ENCODE measurements at places on chromosomes 6 and 20.

GRCh38 chr6:12371151-12371550 lies 81.0 kb downstream of the EDN1 start:
- no peak for DNase-seq

- DNase-seq, result no peak
These were observed 29.0 kb upstream of the SCUBE3 start for GRCh38 chr6:35184580-35185301.

DNA sequence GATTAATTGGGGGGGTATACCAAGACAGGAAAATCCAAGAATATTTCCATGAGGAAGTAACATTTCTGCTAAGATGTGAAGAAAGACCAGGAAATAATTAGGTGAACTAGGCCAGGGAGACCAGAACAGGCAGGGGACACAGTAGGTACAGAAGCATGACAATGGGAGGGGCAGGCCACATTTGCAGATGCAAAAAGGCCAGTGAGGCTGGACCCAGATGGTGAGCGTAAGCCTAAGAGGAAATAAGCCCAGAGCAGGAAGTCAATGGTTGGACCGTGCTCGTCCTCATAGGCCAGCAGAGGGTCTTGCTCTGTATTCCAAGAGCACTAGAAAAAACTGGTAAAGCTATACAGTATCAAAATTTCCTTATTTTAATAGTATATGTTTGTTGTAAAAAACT lies 9.4 kb downstream of the CEP162 start:
- DNase-seq, result no peak

- DNase-seq, result peak; percentile 19
These were observed 46.9 kb upstream of the TRERF1 start for GRCh38 chr6:42498473-42499128.

DNA sequence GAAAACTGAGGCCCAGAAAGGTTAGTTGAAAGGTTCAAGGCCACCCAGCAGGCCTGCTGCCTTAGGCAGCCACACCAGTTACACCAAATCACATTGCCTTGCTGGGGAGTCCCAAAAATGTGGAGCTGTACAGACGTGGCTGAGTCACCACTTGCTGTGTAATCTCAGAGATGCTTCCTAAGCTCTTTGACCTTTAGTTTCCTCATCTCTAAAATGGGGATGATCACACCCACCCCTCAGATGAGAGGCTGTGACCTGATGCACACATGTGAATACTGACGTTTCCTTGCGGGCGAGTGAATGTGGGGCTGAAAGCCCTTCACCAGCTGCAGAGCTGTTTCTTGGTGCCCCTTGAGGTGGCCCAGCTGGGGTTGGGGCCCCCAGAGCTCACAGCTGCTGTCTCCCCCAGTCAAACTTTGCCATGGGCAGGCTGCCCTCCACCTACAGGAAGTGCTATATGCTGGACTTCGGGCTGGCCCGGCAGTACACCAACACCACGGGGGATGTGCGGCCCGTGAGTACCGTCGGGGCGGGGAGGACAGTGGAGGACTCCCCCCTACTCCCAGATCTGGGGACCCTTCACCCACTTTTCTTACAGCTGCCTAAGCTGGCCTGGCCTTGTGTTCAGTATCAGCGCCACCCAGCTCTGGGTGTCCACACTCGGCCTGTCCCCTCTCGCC lies 11.0 kb downstream of the TTBK1 start:
- DNase-seq, result peak; percentile 41

- DNase-seq, result no peak
These were observed 9.0 kb downstream of the GNAS-AS1 start for GRCh38 chr20:58841539-58842264.

DNA sequence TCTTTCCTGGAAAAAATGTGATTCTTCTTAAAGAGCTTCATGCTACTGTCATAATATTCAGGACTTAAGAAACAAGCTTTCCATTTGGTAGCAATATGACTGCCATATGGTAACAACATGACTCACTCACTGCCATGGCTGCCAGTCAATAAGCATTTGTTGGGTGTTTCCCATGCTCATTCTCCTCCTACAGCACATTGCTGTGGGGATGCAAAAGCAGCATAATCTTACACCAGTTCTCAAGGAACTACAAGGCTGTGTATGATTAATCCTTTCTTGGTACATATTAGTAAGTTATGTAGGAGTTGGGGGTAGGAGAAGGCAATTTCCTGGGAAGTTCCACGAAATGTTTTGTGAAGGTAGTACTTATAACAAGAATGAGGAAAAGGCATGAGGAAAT lies 76.7 kb downstream of the CEP162 start:
- peak; percentile 72 for DNase-seq

DNA sequence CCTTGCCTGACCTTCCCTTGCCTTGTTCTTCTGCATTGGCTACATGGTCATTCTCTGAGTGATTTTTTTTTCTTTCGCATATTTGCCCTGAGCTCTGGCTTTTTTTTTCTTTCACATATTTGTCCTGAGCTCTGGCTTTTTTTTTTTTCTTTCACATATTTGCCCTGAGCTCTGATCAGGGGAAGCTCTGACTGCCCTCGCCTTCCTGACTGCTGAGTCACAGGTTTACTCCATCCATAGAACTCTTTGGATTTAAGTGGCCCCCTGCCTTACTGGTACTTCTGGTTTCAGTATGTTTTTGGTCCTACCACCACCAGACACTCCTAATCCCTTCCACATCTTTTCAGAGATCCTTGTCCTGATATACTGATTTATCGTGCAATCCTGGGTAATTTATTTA lies 201.1 kb downstream of the OGFRL1 start:
- DNase-seq, result peak; percentile 96

GRCh38 chr6:115302731-115303130 lies 758.0 kb downstream of the FRK start:
- DNase-seq, result no peak

- DNase-seq, result no peak
These were observed 245.9 kb downstream of the FARS2 start for GRCh38 chr6:5507131-5507681.

DNA sequence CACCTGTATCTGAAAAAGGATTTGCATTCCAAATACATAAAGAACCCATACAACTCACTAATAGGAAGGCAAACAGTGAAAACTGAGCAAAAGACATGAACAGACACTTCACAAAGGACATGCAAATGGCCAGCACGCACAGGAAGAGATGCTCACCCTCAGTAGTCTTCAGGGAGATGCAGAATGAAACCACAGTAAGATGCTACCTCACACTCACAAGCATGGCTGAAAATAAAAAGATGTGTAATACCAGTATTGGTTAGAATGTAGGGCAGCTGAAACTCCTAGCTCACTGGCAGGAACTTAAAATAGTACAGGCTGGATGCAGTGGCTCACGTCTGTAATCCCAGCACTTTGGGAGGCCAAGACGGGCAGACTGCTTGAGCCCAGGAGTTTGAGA lies 64.6 kb downstream of the SNX5 start:
- no peak for DNase-seq

DNA sequence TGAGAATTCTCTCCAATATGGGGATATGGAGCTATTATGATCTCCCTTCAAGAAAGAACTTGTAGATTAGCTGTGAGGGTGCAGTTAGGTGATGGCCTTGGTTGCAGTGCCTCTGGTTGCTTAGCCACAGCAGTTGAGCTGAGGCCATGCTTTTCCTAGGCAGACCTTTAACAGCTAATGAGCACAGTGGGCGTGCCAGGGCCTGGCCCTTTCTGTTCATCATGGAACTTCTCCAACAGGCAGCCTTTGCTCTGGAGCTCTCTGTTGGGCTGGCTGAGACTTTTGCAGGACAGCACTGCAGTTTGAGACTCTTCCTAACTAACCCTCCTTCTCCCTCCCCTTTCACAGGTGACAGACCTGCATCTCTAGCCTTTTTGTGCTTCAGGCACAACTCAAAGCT lies 39.7 kb upstream of the TMEM170B start:
- DNase-seq, result peak; percentile 6

- no peak for DNase-seq
These were observed 1.1 kb downstream of the ITCH start for GRCh38 chr20:34364223-34364506.

DNA sequence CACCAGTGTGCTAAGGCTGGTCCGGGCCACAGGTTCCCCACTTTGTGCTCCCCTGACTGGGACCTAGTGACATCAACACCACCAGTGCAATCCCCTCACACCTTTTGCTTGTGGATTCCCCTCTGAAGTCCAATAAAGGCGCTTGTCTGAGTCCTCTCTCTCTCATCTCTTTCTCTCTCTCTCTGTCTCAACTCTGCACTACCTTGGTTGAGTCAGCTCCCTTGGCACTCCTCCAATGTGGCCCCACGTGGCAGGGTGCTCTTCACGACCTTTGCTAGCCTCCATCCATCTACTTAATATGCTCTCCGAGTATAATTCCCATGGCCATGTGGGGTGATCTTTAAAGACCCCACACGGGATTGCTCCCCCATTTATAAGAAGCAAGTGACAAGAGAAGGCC lies 385.0 kb downstream of the CD83 start:
- DNase-seq, result no peak

GRCh38 chr6:133637874-133638273 lies 251.0 kb upstream of the TCF21 start:
- DNase-seq, result no peak

GRCh38 chr6:47288267-47289090 lies 21.2 kb downstream of the TNFRSF21 start:
- no peak for DNase-seq

GRCh38 chr20:18197382-18198070 lies 59.9 kb downstream of the KAT14 start:
- no peak for DNase-seq

DNA sequence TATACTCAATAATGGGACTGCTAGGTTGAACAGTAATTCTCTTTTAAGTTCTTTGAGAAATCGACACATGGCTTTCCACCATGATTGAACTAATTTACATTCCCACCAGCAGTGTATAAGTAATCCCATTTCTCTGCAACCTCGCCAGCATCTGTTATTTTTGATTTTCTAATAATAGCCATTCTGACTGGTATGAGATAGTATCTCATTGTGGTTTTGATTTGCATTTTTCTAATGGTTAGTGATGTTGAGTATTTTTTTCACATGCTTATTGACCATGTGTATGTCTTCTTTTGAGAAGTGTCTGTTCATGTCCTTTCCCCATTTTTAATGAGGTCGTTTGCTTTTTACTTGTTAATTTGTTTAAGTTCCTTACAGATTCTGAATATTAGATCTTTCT lies 66.5 kb downstream of the STK4 start:
- DNase-seq, result peak; percentile 78

DNA sequence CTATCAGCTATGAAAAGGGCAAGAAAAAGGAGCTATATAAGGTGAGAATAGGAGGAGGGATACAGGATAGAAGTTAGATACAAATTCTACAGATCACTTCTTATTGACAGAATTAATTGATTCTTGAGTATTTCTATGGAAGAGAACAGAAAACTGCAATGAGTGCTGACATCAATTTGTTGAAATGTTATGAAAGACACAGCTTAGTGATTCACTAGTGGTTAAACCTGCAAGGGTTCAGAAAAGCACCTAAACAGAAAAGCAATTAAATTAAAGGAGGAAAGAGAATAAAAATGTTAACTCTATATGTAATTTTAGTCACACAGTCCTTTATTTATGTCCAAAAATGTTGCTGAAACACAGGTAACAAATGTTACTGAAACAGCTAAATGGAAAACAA lies 254.4 kb upstream of the RUNX2 start:
- no peak for DNase-seq

GRCh38 chr20:24780674-24781417 lies 168.2 kb upstream of the CST7 start:
- DNase-seq, result no peak

DNA sequence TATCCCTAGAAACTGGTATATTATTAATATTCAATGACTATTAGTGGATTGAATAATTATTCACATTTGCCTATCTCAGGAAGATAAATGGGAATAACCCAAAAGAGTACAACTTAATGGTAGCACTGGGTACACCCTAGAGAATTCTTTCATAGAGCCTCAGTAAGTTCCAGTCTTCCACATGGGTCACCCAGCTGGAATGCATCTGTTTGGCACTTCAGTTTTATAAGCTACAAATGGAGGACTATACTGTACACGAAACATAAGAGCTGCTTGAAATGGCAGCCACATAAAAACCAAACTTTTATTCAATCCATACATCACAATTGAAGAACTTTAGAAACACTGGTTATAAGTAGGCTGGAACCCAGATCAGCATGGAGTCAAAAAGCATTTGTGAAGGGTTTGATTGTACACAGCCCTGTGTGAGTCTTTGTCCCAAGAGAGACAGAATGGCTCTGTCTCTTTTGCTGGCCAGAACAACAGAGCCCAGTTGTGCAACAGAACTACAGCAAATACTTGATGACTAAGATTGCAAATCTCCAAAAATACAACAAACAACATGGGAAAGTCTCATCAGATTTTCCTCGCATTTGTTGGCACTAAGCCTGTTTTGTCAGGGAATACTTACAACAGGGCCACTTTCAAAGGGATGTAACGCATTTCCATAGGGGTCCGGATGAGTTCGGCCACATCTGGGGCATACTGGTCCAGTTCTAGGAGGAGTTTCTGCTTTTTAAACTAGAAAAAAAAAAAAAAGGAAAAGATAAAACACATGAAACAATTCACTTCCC lies 39.5 kb downstream of the PIGU start:
- DNase-seq, result peak; percentile 80
